ENCODE measurements at places on chromosomes 13 and 19.

GRCh38 chr19:39599116-39599515 is 3.2 kb upstream of the LGALS13 start:
- DNase-seq: no peak

DNA sequence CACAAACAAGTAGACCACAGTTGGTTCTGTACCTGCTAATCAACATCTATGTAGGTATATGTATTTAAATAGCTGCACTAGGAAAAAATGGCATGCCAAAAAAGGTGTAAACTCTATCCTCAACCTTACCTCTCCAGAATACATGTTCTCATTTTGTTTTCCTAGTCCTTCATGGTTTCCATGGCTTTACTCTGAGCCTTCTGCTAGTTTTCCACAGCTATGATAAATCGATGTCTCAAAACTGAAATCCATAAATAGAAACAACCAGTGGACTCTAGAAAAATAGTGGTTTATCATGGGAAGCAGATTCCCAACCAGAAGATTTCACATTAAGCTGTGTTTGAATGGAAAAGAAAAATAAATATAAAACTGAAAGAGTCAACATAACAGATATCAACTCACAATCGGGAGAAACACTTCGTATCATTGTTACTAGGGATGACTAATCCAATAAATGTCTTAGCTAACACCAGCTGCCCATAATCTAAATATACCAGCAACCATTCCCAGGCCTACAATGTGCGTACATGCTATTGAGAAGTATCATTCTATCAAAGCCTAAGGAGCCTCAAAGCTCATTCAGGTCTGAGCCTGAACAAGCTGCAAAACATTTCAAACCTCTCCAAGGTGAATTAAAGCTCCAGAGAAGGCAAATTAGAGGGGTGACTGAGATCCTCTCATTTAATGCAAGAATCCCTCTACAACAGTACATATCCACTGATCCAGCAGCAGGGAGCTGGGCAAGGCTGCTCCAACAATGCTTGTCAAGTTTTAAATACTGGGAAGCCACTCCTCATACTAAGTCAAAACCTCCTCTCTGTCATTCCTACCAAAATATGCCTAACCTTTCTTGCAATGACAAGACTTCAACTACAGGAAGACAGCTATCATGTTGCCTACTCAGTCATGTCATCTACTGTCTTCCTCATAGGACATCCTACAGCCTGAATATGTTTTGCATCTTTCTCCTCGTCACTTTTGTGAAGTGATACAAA is 90.2 kb downstream of the KCTD12 start:
- DNase-seq: no peak

DNA sequence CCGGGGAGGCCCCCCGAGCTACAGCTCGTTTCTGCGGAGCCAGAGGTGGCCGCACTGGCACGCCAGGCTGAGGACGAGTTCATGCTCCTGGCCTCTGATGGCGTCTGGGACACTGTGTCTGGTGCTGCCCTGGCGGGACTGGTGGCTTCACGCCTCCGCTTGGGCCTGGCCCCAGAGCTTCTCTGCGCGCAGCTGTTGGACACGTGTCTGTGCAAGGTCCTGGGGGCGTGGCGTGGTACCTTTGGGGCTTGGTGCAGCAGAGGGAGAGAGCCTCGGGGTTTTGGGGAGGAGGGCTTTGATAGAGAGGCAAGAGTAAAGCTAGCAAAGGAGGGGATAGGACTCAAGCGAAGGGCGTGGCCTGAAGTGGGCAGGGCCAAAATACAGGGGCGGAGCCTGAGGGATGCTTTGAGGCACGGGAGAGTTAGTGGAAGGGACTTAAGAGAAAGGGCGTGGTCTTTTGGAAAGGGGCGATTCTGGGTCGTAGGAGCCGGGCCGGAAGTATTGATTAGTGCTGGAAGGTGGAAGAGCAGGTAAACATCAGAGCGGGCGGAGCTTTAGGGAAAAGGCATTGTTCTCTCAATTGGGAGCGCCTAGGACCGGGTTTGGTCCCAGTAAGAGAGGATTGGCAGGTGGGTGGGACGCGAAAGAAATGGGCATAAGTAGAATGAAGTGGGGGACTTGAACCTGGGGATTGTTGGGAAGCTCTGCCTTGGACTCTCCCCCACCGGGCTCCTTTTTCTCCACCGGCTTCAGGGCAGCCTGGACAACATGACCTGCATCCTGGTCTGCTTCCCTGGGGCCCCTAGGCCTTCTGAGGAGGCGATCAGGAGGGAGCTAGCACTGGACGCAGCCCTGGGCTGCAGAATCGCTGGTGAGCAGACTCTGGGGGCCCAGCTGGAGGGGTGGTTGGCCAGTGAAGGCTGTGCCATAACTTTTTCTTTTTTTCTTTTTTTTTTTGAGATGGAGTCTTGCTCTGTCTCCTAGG is 1.2 kb downstream of the PPM1N start:
- DNase-seq: peak; percentile 64

GRCh38 chr19:35267818-35268535 is 785 bp upstream of the USF2 start:
- peak; percentile 54 for DNase-seq

DNA sequence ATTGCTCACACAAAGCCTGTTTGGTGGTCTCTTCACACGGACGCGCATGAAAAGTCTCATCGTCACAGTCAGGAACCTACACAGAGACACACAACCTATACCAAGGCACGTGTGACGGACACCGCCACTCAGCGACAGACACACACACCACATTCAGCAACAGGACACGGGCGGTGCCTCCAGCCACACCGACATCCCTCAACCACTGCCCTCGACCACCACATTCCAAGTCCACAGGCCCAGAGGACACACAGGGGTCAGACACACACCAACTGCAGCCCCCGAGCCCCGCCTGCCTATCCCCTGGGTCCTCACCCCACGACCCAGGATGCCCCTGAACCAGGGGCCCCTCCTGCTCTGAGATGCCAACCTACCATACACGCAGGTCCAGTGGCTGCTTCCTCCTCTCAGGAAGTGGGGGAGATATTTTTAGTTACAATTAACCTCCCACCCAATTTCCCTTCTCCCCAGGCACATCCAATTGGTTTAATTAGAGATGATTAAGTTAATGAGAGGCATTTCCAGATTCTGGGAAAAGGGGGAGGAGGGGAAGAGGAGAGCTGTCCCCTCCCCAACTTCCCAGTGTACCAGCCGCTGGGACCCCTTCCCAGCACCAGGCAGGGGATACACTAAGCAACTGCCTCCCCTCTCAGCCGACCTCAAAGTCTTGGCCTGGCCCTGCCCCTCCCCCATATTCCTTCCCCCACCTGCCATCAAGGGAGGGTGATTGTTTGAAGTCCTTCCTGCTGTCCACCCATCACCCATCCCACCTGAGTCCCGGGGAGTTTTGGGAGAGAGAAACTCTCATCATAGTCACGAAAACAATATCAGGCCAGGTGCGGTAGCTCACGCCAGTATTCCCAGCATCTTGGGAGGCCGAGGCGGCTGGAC is 20.4 kb downstream of the MEIS3 start:
- no peak for DNase-seq

- no peak for DNase-seq
Observed at GRCh38 chr13:33373624-33374023, 88.1 kb upstream of the STARD13 start.

GRCh38 chr13:86841264-86841663 is 829.9 kb upstream of the SLITRK5 start:
- no peak for DNase-seq
